Activated B cell treated with CpG ODN at 0.5 μM for 24 hours (primary cell): ENCODE measurements at places on chromosomes 3 and 15.

- DNase-seq = no peak
Observed at GRCh38 chr3:16515885-16516420, 2.5 kb upstream of the RFTN1 start.

DNA sequence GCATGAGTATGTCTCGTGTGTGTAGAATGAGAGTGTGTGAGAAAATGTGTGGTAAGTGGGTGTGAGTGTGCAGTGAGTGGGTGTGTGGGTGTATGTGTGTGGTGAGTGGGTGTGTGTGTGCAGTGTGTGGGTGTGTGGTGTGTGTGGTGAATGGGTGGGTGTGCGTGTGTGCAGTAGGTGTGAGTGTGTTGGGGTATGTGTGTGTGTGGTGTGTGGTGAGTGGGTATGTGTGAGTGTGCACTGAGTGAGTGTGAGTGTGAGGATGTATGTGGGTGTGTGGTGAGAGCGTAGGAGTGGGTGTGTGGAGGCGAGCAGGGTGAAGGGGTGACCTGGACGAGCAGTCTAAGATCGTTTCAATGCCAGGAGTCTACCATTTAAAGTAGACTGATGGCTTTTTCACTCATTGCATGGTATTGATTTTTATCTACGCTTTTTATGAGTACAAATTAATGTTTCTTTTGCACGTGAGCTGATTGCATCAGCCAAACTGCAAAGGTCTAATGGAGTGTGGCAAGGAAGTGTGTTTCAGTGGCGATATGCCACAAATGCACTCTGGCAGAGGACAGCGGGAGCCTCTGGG is 1.6 kb upstream of the CPN2 start:
- no peak for DNase-seq

- no peak for DNase-seq
Observed at GRCh38 chr3:12384451-12385233, 95.8 kb downstream of the PPARG start.

DNA sequence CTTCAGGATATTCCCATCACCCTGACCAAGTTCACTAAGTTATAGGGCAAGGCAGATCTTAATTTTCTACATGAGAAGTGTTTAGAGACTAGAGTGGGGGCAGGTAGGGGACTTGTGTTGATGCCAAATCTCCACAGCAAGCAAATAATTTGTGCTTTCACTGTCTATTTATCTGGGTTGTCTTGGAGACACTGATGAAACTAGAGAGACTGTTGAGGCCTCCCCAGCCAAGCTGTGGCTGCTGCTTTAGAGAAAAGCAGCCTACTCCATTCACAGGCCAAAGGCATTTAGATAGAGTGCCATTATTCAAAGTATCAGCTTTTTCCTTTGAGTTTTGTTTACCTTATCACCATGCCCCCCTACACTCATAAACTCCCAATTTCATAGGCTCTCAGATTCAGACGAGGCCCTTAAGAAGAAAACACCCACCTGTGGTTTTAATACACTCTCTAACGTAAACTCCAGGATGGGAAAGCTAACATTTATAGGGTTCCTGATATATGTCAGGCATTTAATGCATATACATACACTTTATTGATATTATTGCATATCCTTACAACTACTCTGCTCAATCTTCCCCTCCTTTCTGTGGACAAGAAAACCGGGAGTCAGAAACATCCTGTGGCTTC is 130.4 kb upstream of the FOXB1 start:
- no peak for DNase-seq

- no peak for DNase-seq
Observed at GRCh38 chr3:39011191-39011736, 40.5 kb downstream of the SCN11A start.

DNA sequence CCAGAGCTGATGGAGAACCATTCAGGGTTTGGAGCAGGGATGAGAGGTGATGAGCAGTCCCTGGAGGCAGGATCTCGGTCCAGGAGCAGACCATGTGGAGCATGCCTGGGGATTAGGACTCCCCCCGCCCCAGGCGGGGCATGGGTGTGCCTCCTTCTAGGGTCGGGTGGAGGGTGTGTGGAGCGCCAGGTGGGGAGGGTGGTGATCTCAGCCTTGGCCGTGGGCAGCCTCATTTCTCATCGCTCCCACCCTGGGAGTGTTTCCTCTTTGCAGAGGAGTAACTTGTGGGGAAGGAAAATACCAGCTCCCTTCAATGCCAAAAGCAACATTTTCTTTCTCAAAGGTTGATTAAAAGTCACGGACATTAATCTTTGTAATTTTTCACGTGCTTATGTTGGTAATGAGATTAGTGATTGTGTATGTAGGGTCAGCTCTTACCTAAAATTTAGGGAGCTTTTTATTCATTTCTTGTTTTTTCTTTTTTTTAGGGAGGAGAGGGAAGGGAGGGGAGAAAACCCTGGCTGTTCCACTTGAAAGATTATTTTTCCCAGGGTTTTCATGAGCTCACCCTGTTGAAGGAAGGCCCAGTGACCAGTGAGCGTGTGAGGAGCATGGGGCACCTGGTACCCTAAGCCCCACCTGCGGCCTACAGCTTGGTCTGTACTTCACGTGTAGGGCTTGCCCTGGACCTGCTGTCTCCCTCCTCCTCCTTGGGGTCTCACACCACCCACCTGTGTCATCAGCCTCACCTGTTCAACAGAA is 11.0 kb downstream of the FBLN2 start:
- no peak for DNase-seq

DNA sequence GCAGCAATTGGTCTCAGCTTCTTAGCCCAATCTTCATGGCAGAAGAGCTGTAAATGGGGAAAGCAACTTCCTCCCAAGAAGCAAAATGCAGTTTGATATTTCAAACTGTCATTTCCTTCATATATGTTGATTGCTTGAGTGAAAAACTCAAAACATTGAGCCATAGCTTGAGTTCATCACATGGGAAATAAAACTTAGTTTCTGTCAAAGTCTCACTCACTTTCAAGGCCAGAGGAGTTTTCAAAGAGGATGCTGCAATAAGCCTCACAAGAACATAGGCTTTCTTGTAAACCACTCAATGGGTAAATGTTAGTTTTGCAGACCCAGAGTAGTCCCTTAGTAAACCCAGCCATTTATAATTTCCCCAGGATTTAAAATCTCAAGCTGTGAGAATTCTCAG is 29.1 kb upstream of the SUCLG2 start:
- no peak for DNase-seq

- DNase-seq = no peak
Observed at GRCh38 chr3:120496278-120497002, 45.6 kb upstream of the FSTL1 start.

GRCh38 chr3:43287500-43287873 is 1.1 kb downstream of the SNRK start:
- no peak for DNase-seq

- DNase-seq = no peak
Observed at GRCh38 chr3:86175051-86175536, 815.9 kb downstream of the VGLL3 start.

DNA sequence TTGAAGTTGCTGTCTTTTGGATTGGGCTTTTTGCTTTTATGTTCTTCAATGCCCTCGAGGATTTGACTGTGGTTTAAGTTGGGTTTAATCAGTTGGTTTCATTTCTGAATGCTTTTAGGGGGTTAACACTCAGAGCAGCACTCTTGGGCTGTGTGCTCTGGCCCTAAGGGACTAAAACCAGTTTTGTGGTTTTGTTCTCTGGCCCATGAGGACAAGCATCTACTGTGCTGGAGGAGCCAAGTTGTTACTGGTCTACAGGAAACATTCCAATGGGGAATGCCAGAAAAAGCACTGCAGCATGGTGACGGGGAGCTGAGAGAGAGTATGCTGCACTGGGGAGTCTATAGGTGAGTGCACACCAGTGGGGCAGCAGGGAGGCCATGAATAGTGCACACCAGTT is 596.9 kb downstream of the ZBBX start:
- no peak for DNase-seq

DNA sequence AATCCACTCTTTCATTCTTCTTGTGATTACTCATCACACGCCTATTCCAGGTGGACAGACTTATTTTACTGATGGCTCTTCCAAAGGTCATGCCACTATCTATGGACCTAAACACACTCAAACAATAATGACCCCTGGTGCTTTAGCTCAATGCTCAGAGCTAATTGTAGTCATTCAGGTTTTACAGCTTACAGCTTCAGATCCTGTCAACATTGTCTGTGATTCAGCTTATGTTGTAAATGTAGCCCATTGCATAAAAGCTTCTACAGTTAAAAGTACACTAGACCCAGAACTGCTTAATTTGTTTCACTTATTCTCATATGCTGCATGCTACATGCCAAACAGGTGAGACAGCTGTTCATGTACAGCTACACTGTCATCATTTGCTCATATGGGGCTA is 49.2 kb downstream of the LSM3 start:
- DNase-seq = no peak

GRCh38 chr3:194851254-194851653 is 165.6 kb downstream of the FAM43A start:
- no peak for DNase-seq

GRCh38 chr15:80267658-80268057 is 15.6 kb upstream of the CTXND1 start:
- no peak for DNase-seq

GRCh38 chr3:148740291-148740690 is 42.6 kb downstream of the AGTR1 start:
- DNase-seq = no peak

DNA sequence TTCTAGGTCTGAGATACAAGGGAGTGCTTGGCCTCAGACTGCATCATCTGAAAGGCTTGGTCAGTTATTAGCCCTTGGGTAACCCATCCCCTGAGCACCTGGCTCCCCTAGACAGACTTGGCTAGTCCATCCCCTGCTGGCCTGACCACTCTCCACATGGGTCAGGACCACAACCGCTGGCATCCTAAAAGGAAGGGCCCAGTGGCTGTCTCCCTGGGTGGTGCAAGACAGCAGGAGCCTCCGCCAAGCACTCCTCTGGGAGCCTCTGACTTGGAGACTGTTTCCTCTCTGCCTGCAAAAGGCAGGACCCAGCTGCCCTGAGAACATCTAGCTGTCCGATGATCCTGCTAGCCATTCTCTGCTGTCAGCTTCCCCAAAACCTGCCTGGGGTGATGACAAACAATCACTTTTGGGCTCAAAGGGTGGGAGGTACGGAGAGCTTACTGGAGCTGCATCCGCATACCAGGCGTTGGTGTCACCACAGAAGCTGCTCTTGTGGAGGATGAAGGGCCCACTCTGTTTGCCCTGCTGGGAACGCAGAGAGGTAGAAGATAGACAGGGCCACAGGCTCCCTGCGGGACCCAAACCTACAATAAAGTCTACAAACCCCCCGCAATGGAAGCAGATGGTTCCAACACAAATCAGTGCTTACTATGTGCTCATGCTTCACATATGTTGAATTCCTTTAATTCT is 108.0 kb upstream of the PRR20G start:
- no peak for DNase-seq

- DNase-seq = no peak
Observed at GRCh38 chr15:89991312-89991711, 9.8 kb upstream of the ZNF710 start.

DNA sequence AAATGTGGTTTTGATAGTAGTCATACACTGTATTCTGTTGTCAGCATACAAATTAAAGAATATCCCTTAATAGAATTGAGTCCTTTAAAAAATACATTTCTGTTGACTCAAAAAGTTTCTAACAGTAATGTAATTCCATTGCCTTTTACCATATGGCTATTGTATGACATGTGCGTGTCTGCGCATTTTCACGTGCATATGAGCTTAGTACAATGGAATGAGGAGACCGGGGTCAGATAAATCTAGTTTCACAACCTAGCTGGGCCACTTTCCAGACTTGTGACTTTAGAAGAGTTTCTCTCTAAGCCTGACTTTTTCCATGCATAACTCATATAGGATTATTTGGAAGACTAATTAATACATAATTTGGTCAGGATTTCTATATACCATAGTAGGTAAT is 38.7 kb downstream of the ZBTB38 start:
- no peak for DNase-seq

- DNase-seq = no peak
Observed at GRCh38 chr15:87518957-87519356, 737.6 kb downstream of the NTRK3 start.

DNA sequence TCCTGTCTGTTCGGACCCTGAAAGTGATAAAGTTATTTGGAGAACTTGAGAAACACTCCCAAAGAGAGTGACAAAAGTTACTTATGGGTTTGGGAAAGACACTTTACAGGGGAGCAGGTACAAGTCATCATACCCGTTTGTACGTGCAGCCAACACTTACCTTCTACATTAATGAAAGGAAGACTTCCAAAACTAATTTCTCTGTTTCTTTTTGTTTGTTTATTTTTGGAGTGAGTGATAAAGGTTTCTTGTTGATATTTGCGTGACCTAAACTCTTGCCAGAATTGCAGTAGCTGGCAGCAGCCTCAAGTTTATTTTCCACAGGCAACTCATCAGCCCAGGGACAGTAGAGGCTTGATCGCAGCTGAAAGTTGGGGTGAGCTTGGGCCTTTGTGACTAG is 8.4 kb downstream of the ABHD2 start:
- no peak for DNase-seq

- no peak for DNase-seq
Observed at GRCh38 chr3:99474776-99475175, 163.6 kb upstream of the COL8A1 start.

DNA sequence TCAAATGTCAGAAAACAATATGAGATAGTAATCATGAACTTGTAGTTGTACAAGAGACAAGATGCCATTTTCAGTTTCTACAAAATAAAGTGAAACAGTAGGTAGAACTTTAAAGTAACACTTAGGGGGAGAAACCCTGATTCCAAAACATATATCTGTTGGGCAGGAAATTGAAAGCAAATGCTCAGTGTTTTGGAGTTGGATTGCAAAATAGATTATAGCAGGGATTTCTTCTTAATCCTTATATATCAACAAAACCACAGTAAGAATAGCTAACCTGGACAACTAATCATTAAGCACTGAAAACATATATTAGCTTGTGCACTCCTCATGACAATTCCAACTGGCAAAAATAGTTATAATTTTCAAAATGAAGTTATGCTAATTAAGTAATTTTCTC is 46.9 kb downstream of the COMMD2 start:
- DNase-seq = no peak

DNA sequence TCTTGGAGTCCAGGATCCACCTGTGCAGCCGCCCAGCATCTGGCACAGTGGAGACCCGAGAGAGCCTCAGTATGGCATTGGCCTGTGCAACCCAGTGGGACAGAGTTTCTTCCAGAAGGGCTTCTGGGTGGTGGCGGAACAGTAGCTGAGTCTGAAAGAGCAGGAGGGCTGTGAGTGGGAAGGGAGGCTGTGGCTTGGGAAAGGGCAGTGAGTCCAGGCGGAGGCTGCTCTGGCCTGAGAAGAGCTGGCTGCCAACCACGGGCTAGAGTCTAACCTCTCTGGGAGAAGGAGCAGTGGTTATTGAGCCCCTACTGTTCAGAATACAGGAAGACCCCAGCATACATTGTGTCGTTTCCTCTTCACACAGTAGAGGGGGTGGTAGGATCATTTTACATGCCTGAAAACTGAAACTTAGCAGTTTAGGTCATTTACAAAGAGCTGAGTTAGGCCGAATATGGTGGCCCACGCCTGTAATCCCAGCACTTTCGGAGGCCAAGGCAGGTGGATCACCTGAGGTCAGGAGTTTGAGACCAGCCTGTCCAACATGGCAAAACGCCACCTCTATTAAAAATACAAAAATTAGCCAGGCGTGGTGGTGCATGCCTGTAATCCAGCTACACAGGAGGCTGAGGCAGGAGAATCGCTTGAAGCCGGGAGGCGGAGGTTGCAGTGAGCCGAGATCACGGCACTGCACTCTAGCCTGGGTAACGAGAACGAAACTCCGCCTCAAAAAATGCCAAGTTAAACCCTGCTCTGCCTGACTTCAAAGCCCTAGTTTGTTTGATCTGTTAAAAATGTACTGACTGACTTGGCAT is 3.2 kb downstream of the AEN start:
- DNase-seq = no peak

- DNase-seq = no peak
Observed at GRCh38 chr3:134601539-134602439, 49.0 kb downstream of the KY start.

- no peak for DNase-seq
Observed at GRCh38 chr3:165778456-165778855, 58.8 kb downstream of the BCHE start.
